Stimulated activated CD8-positive, alpha-beta memory T cell treated with anti-CD3 and anti-CD28 coated beads, Interleukin-15, amount 100 ng/mL, for 48 hours (primary cell): ENCODE measurements at places on chromosomes 2 and 18.

DNA sequence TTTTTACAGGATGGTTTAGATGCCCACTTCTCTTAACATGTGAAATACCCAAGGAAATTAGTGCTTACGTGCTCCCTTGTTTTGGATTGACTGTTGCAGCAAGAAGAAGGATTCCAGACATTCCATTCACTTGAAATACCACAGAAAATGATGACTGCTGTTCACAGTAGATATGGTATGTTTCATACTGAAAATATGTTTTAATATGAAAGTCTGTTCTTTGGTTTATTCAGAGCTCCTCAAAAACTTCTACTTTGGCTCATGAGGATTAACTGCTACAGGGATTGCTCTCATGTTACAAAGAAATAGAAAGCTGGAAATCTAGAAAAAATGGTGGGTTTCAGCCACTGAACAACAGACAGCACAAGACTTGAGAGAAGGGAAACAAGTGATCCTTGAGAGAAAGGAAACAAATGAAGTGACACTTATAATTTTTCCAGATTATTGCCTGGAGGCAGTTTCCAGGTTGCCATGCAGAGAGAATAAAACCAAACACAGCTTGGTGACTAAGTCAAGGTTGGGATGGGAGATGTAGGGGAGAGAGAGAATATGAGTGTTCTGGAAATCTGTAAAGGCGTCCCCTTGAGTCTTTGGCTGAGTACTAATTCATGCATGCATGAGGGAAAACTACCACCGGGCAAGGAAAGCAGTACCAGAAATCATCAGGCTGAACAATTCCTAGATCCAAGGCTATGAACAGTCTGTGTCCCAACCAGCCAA, 348.1 kb downstream of the CLIP4 start:
- no peak for DNase-seq

- DNase-seq, result no peak
Observed at GRCh38 chr2:174490051-174490450, 3.2 kb upstream of the GPR155 start.

DNA sequence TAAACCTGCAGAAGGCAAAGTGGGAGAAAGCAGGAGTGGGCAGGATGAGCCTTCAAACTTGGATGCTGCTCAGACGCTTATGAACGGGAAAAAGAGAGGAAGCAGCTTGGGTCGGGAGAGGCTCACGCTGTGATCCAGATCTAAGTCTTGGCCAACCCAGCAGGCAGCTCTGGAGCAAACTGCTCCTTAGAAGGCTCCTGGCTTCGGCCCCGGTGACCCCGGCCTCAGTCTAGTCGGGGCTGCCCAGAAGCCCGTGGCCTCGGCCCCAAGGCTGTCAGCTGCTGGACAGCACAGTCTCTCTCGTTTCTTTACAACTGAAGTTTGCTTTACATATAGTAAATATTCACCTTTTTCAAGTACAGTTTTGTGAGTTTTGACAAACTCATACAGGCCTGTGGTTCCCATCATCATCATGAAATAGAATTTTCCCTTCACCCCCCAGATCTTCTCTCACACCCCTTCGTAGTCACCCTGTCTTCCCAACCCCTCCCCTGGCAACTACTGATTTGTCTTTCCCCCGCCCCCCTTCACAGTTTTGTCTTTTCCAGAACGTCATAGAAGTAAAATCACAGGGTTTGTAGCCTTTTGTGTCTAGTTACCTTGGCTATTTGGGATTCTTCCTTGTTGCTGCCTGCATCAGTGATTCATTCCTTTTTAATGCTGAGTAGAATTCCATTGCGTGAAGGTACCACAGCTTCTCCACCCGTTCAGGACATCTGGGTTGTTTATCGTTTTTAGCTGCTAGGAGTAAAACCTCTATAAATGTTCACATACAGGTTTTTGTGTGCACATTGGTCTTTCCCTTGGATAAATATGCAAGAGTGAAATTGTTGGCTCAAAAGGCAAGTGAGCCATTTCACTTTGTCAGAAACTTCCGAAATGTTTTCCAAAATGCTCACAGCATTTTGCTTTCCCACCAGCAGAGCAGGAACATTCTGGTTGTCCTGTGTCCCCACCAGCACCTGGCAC, 35.1 kb downstream of the MYO7B start:
- no peak for DNase-seq

DNA sequence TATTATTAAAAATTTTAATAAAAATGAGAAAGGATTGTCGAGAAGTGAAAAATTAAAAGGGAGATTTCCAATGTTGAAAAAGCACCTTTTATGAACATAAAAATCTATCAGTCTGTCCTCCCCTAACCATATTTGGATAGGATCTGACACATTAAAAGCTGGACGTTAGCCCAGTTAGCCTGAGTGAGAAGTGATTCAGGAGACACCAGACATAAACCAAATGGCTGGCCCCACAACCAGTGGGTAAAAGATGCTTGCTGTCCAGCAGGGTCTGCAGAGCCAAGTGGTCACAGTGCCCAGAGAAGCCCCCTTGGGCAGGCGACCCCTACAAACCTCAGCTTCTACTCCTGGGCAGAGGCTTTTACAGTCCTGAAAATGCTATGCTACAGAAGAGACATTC, 253.8 kb upstream of the LYPD1 start:
- DNase-seq, result no peak

DNA sequence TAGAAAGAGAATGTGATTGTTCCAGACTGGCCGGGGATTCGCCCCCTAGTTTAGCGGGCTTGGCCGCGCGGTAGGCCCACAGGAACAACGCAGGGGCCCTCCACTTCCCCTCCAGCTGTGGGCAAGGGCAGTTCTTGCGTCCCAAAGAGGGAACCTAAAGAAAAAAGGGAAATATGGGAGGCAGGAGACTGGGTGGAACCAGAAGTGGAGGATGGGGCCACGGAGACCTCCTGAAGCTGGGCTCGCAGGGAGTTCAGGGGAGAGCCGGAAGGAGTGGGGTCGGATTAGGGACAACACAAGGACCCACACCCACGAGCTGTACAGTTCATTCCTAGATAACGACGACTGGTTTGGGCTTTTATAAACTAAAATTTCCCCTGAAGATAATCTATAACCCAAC, 18.2 kb downstream of the GNLY start:
- DNase-seq, result no peak

GRCh38 chr18:75111760-75112159, 97.2 kb downstream of the PTGR3 start:
- no peak for DNase-seq

GRCh38 chr18:6591491-6591890, 138.0 kb upstream of the ARHGAP28 start:
- DNase-seq, result no peak

- DNase-seq, result no peak
Observed at GRCh38 chr2:12714391-12715221, 2.1 kb upstream of the TRIB2 start.

GRCh38 chr18:688323-688722, 24.1 kb downstream of the ENOSF1 start:
- DNase-seq, result no peak

DNA sequence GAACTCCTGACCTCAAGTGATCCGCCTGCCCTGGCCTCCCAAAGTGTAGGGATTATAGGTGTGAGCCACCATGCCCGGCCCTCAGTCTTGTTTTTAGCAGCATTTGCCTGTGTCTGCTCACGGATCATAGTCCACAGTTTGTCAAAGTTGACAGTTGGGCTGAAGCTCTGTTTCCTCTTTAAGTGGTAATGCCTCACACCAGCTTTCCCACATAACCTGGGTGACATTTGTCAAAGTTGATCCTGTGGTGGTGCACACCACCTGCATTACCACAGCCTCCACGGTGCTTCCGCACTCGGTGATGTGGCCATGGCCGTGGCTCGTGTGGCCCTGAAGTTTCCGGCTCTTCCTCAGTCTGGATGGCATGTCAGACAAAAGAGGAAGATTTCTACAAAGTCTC, 27.1 kb downstream of the RAB31 start:
- DNase-seq, result no peak

DNA sequence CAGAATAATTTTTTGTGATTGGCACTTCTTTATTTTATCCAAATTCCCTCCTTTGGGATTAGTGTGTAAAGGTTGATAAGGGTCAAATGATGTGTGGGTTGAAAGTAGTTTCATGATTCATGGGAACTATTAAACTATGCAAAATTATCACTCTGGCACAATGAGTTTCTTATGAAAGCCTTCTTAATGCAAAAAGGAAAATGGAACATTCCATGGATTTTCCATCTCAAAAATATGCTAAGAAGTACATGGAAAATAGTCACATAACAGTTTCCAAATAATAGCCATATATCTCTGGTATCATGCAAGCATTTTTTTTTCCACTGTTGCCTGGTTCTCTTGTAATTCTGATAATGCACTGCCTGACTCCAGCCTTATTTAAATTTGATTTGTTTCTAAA, 639.7 kb downstream of the NR4A2 start:
- no peak for DNase-seq

GRCh38 chr2:236169151-236169721, 1.1 kb upstream of the GBX2 start:
- no peak for DNase-seq

DNA sequence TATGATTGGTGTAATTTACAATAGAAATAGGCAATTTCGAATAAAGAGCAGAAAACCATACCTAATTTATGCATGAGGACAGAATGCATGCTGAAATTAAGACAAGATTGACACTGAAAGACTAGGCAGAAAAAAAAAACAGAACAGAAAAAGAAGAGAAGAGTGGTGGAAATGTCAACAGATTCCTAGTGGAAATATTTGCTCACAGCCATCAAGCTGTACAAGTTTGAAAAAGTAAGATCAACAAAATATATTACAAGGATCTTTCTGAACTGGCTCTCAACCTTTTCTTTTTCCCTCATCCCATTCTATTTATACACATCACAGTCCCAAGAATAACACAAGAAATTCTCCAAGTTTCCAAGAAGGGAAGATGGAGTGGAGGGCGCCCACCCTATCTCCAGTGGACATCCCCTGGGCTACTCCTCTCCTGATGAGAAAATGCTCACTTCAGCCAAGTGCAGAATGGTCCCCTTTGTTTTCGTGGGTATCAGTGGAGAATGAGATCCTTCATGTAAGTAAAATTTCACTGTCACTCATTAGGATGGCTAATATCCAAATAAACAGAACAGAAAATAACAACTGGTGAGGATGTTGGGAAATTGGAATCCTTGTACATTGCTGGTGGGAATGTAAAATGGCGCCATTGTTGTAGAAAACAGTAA, 51.0 kb upstream of the ZNF532 start:
- no peak for DNase-seq

DNA sequence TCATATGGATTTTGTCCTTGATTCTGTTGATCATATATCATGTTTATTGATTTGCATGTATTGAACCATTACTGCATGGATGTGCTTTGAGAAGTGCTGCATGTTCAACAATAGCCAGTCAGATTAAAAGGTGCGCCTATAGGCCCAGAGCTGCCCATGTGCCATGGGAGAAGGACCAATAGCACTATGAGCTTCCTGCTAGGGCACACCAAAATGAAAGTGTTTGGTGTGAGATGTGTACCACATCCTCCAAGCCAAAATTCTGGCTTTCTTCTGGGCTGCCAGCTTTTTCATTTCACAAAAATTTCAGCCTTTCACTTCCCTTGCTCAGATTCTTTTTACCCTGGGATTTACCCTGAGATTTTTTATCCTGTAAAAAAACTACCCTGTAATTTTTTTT, 34.8 kb upstream of the MMADHC start:
- DNase-seq, result no peak

- DNase-seq, result no peak
Observed at GRCh38 chr18:53941601-53942338, 282.7 kb downstream of the MBD2 start.

DNA sequence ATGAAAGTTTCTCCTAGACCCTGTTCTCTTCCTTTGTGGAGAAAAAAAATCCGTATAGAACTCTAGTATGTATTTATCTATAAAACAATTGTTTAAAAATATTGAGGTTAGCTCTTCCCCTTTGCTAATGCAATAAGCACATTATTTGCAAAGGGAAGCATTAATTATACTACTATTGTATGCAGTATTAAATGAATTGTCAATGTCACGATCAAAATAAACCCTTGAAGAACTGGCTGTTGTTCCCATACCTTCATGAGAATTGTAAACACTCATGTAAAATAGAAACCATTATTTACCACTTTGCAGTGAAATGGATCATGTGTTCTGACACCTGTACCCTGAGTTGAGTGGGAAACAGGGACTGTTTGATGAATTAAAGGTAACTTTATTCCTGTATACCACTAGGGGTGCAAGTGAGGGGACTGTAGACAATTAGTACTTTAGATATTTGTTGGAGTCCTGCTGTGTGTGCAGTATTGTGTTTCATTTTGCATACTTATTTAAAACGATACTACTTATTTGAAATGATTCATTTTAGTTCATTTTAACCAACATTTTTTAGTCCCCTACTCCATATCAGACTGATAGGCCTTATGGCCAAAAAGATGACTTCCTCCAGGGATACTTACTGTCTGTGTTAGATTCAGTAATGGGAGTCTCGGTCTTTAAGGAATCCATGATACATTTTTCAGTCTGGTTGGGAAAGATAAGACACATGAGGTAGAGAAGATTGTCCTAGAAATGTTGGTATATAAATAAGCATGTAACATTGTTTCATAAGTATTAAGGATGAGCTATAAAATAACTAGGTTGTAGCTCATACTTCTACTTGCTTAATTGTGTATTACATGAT, 7.9 kb downstream of the PKP4 start:
- no peak for DNase-seq

DNA sequence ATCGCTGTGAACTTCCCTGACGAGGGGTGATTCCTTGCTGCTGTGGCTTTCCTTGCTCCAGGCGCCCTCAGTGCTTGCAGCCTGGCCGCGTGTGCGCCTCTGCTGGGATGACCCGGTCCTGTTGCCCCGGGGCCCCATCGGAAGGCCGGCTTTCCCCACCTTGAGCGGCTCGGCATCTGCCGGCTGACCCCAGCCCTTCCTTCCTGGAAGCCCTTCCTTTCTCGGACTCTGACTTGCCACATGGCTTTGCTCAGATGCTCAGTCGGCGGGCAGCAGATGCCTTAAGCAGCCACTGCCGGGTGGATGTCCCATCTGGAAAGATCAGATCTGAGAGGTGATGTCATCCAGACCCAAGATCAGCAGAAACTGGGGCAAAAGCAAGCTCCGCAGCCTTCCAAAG, 100.5 kb upstream of the ODC1 start:
- DNase-seq, result no peak

DNA sequence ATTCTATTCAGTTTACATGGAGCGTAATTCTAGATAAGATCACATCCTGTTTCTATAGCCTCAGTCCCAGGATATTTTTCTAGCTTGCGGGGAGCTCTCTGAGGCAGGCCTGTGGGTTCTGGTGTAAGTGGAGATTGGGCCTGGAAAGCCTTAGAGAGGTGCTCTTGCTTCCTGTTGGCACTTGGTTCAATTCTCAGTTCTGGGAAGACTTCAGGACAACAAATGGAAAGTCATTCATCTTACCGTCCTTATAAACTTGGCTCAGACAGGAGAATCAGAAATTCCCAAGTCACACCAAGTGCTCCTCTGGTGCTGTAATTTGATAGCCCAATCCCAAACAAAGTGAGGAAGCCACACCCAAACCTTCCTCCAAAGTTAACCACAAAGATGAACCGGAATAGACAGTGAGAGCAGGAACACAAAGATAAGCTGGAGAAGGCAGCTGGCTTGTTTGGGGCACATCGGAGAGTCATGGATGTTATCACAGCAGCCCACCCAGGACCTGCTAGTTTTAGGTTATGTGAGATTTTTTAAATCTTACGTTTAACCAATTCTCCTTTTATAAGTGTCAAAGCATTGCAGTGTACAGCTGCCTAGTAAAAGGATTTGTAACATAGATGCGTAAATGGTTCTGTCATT, 144.3 kb upstream of the MAP3K20 start:
- no peak for DNase-seq

- no peak for DNase-seq
Observed at GRCh38 chr18:10320791-10321190, 133.6 kb upstream of the APCDD1 start.
